Activated CD4-positive, alpha-beta T cell treated with anti-CD3 and anti-CD28 coated beads, Interleukin-2, amount 50 U/mL, for 48 hours (primary cell): ENCODE measurements at places on chromosomes 2 and 18.
A peak's percentile ranks its signal among the peaks of the same experiment; 100 is the strongest.

GRCh38 chr2:237725661-237726060 lies 72.9 kb upstream of the RBM44 start:
- no peak for DNase-seq

DNA sequence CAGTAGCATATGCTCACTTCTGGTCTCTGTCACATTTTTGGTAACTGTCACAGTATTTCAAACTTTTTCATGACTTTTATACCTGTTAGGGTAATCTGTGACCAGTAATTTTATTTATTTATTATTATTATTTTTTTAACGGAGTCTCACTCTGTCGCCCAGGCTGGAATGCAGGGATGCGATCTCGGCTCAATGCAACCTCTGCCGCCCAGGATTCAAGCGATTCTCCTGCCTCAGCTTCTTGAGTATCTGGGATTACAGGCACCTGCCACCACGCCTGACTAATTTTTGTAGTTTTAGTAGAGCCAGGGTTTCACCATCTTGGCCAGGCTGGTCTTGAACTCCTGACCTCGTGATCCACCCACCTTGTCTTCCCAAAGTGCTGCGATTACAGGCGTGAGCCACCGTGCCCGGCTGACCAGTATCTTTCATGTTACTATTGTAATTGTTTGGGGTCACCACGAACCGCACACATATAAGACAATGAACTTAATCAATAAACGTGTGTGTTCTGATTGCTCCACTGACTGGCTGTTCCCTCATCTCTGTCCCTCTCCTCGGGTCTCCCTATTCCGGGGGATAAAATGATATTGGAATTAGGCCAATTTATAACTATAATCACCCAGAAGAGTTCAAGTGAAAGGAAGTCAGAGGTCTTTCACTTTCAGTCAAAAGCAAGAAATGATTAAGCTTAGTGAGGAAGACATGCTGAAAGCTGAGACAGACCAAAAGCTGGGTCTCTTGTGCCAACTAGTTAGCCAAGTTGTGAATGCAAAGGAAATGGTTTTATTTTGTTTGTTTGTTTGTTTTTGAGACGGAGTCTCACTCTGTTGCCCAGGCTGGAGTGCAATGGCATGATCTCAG lies 22.9 kb downstream of the TGIF1 start:
- peak; percentile 17 for DNase-seq

DNA sequence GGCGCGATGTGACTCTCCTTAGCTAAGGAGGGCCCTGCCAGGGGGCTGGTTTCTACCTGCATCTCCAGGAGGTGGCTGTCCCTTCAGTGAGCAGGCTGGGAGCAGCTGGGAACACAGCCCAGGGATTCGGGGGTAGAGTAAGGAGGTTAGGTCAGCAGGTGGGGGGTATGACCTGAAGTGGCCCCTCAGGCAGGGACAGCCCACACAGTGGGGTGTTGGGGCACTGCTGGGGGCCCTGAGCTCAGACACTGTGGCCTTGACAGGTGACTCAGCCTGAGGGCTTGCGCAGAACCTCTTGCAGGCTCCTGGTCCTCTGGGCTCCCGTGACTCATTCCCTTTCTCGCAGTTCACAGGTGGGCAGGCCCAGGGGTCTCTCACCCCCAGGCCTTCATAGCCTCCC lies 185.8 kb upstream of the BCL2L11 start:
- no peak for DNase-seq

- DNase-seq, result no peak
These were observed 298.8 kb downstream of the FIGN start for GRCh38 chr2:163436963-163437362.

DNA sequence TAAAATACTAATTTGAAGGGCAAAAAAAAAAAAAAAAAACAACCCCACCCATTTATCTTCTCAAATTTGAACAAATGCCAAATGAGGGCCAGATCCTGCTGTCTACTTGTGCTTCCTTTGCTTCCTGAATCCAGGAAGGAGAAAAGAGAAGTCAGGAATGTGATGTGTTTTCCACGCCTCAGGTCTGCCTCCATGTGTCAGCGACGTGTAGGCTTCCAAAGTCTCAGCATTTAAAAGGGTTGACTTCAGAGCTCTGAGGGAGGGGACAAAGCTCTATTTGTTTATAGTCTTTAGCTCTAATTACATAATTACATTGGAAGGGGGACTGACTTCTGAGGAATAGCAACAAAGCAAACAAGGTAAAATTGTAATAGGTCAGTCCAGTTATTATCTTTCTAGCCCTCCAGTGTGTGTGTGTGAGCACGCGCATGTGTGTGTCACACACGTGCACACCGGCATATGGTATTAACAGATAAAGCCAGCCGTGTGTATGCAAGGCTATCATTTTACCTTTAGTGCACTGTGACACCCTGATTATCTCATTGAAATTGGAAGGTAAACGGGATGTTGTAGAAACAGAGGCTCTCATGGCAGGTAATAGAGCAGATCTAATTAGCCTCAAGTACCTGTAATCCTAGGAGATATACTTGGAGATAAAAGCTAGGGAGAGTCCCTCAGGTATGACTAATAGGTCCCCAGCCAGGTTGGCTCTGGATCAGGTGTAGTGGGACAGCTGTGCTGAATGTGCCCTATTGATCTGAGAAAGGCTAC lies 911.4 kb upstream of the ZEB2 start:
- DNase-seq, result no peak

DNA sequence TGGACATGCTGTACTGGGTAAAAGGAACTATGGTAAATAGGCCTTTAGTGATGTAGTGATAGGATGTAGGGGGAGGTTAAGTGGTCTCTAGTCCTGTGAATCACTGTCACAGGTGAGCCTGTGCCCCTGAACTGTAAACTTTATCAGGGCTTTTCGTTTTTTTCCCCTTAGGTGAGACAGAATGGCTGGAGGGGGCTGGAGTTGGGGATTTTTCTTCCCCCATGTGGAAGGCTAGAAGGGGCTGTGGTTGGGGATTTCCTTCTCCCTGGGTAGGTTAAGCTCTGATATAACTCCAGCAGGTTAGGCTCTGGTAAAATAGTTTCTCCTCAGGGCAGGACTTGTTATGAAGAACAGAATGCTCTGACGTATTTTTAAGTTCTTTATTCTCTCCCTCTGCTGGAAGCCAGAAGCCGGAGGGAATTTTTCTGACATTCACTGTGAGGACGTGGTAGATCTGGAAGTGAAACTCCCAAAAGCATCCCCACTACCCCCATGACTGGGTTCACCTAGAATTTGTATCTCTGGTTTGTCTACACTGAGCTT lies 28.5 kb downstream of the PIKFYVE start:
- DNase-seq, result no peak

- DNase-seq, result no peak
These were observed 22.8 kb downstream of the ASXL3 start for GRCh38 chr18:33600846-33601245.

DNA sequence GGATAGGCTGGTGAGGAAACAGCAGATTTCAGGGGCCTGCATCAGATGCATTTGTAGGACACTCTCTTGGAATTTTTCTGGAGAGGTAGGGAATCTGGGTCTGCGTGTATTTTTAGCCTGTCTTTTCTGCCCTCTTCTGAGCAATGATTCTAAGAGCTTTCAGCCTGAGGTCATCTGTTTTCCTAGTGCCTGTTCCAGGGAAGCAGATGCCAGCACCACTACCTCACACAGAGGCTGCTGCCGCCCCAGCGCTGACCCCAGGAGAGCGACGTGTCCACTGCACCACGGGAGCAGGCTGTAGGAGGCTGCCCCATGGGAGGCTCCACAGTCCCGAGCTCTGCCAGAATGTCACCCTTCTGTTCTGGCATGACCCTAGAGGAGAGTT lies 316.5 kb downstream of the CYP26B1 start:
- DNase-seq, result no peak

DNA sequence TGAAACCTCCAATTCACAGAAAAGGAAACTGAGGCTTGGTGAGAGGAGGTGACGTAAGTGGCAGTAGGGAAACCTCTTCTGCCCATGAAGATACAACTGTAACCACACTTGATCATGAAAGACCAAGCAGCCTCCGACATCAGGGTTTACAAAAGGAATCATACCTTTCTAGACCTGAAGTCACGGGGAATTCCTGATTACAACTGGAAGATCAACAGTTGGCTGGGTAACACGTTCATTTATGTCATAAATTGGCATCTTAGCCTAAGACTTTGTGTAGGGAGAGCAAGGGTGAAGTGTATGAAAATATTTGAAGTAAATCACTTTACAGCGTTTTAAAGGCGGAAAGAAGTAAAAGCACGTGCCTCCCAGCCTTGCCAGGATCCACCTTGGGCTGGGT lies 922 bp downstream of the HS1BP3 start:
- no peak for DNase-seq

GRCh38 chr18:63207835-63208234 lies 111.7 kb downstream of the BCL2 start:
- no peak for DNase-seq

DNA sequence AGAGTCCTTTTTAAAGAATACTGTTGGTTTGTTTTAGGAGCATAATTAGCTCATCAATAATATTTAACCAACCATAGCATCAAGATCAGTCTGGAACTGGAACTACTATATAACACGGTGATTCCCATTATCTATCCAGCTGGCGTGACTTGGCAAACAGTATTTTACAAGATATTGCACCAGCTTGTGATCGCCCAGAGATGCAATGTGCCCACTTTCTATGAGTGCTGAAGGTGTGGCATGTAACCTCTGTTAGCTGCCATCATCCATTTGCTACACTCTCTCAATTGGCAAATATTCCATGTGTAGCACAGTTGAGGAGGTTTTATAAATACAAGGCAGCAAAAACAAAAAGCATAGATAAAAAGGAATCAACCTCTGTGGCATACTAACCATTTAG lies 64.9 kb downstream of the FIGN start:
- no peak for DNase-seq

GRCh38 chr2:45777996-45778719 lies 126.7 kb downstream of the PRKCE start:
- DNase-seq, result no peak

GRCh38 chr2:237293978-237294377 lies 120.0 kb downstream of the COL6A3 start:
- DNase-seq, result no peak

- no peak for DNase-seq
These were observed 125.6 kb upstream of the DLX2 start for GRCh38 chr2:172228177-172228808.

- DNase-seq, result no peak
These were observed 98.2 kb upstream of the GCFC2 start for GRCh38 chr2:75808793-75809535.

DNA sequence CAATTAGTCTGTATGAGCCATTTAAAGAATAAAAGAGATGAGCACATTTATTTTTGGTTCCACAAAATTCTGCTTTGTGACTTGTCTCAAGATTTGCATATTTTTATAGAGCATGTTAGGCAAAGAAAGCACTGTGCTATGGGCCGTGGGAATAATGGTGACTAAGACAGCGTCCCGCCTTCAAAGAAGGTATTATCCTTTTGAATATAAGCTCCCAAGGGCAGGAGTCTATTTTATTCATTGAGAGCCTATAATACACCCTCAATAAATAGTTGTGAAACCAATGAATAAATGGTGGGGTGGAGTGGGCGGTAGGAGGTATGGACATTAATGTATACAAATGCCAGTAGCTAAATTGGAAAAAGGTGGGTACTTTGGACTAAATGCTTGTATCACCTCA lies 20.5 kb upstream of the TCF4 start:
- DNase-seq, result no peak

GRCh38 chr2:241033336-241033987 lies 35.0 kb downstream of the SNED1 start:
- DNase-seq, result no peak

GRCh38 chr18:56167366-56167765 lies 471.0 kb downstream of the TXNL1 start:
- DNase-seq, result no peak

DNA sequence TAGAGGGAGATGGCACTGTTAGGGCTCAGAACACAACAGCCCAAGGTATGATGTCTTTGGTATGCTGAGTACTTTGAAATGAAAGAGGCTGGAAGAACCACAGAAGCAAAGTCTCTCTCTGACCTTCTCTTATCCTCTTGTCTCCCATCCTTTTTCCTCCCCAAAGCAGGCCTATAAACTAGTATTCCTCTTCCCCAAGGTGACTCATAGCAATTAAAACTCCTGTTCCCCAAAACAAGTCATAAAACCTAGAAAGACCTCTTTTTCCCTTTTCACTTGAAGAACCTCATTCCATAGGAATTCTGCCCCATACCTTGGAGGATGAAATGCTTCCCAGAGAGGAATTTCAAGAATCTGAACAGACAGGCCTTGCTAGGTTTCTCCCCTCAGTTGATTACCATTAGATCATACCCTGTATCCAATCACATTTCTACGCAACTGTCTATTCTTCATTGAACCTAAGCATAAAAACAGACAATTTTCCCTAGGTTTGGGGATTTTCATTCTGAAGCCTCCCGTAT lies 25.7 kb downstream of the MDH1 start:
- no peak for DNase-seq

- no peak for DNase-seq
These were observed 263.5 kb upstream of the LRRTM1 start for GRCh38 chr2:80568011-80568410.

DNA sequence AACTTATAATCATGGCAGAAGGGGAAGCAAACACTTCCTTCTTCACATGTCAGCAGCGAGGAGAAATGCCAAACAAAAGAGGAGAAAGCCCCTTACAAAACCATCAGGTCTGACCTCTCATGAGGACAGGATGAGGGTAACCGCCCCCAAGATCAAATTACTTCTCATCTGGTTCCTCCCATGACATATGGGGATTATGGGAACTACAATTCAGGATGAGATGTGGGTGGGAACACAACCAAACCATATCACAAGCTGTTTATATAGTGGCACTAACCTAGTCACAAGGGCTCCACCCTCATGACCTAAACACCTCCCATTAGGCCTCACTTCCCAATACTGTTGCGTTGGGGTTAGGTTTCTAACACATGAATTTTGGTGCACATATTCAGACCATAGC lies 110.0 kb downstream of the OSBPL6 start:
- no peak for DNase-seq

DNA sequence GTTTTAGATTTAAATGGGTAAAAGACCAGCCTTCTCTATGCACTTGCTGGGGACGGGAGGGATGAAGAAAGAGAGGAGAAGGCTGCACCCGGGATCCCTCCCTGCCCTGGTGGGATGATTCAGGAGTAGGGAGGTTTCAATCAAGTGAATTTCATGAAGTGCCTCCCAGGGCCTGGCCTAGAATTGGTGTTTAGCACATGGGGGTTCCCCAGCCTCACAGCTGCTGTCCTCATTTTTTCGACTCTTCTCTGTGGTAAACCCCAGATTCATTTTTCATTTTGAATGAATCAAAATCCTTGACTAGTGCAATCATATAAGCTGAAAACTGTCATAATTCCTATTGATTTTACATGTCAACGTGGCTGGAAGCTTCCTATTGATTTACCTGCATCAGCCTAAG lies 81.1 kb downstream of the LPIN1 start:
- peak; percentile 42 for DNase-seq

GRCh38 chr18:55300421-55300935 lies 287.5 kb downstream of the TCF4 start:
- DNase-seq, result no peak

- DNase-seq, result peak; percentile 67
These were observed 65.7 kb upstream of the BCL2L11 start for GRCh38 chr2:111054791-111055691.

DNA sequence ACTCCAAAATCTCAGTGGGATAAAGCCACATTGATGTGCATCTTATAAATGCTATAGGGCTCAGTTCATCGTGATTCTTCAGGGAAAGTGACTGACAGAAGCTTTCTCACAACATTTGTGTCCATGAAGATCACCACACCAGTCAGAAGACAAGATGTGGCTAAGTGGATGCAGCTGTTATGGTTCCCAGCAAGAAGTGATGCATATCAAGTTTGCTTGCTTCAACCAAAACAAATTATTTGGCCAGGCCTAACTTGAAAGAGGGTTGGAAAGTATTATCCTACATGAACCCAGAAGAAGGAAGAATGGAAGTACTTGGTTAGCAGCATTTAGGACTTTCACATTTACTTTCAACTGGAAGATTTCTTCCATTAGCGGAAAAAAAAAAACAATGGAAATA lies 210.0 kb upstream of the ACVR2A start:
- no peak for DNase-seq
